ENCODE measurements at places on chromosomes 4 and X.

GRCh38 chr4:155419266-155419665, 42.5 kb upstream of the MAP9 start:
- no peak for DNase-seq

GRCh38 chr4:140904904-140905303, 148.7 kb upstream of the TBC1D9 start:
- DNase-seq = no peak

DNA sequence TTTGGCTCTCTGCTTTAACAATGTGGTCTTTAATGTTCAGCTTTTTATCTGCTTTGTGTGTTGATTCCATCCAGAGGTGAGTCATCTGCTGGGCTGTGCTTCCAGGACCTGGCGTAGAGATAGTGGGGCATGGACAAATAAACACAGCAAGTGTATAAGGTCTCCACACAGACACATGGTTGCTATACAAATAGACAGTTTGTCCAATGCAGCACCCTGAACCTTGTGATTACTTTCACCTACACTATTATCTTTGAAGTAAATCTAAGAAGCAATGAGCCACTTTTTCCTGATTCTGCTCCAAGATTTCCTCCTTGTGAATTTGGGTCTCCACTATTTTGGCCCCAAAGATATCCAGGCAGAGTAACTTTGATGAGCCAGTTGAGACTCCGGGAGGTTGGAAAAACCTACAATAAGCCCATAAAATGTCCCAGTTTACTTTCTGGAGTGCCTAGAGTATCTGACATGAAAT, 12.1 kb downstream of the PPARGC1A start:
- DNase-seq = no peak

- peak; percentile 18 for DNase-seq
These were observed 105.5 kb downstream of the MAML3 start for GRCh38 chr4:140048419-140048995.

GRCh38 chr4:149158817-149159216, 656.8 kb downstream of the IQCM start:
- no peak for DNase-seq

GRCh38 chr4:146343199-146343598, 128.9 kb downstream of the REELD1 start:
- DNase-seq = no peak

DNA sequence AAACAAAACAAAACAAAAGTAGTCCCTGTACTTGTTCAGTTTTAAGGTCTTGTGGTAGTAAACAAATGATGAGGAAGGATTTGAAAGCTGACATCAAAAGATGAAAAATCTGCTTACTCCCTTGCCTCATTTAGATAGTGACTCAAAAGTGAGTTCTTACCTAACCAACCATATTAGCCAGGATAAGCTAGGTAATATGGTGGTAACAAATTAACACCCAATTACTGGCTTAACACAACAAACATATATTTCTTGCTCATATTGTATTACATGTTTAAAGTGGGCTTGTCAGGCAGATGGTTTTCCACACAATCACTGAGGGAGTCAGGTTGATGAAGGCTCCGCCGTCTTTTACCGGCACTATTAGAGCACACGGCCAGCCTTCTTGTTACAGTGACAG, 189.7 kb downstream of the PPARGC1A start:
- DNase-seq = no peak

GRCh38 chrX:20019672-20020365, 29.0 kb upstream of the BCLAF3 start:
- no peak for DNase-seq

DNA sequence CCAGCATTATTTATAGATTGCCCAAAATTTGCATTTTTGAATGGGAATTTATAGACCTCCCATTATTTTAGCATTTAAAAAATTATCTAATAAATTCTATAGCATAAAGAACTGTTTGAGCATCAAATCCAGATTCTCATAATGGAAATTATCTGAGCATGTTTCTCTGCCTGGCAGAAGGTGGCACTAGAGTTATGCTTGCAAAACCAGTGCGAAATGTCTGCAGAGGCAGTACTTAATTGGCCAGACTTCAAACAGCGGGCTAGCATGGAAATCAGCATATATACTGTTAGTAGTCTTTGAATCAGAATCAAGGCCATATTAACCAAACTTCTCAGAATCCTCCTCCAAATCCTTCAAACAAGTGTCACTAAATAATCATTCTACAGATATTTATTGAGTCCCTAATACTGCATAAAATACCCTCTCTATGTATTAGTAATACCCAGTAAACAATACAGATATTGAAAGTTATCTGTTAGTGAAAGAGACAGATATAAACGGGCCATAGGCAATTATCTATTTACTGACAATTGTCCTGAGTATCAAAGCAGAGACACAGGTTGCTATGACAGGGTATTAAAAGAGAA, 78.7 kb upstream of the DCLK2 start:
- peak; percentile 8 for DNase-seq

DNA sequence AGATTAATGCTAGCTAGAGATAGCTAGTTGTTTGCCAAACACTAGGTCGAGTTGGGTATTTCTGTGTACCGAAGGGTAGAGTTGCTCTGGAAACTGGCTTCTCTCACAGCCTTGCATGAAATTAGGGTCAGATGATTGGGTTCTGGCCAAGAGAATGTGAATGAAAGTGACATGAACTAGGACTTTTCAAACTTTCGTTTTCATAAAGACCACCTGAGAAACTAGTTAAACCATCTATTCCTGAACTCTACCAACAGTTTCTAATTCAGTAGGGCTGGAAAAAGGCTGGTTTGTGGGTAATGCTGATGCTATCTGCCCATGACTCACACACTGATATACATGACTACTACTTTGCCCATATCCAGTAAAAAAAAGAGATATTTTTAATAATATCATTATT, 157.6 kb downstream of the GASK1B start:
- DNase-seq = no peak

DNA sequence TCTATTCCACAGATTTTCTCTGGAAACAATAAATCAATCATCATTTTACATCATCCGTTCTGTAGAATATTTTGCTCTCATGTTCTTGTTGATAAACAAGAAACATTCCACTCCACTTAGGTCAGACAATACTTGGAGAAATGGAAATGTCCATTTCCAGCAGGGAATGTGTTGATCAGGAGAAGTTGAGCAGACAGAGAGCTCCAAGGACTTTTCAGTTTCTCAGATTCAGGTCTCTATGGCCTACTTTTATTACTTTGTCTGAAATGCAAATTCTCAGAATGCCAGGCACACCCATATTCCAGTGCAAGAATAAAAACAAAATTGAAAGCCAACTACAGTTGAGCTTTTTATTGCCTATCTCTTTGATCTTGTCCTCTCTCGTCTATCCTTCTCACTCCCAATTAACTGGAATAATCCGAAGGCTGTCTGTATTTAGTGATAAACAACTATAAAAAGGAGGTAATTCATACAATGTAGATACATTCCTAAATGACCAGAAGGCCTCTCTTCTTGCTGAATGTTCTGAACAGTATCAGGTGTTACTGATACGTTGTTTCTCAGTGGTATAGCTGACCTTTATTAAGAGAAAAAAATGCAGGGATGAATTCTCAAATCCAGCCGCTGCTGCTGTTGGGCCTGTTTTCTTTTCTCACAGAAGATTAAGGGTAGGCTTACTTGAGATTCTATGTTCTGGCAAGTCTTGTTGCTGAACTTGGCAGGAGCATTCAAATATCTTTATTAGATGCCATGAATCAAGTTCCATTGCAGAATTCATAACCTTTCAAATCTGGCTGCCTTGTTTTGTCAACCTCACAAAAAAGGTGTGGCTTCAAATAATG, 72.1 kb downstream of the HPGD start:
- no peak for DNase-seq

DNA sequence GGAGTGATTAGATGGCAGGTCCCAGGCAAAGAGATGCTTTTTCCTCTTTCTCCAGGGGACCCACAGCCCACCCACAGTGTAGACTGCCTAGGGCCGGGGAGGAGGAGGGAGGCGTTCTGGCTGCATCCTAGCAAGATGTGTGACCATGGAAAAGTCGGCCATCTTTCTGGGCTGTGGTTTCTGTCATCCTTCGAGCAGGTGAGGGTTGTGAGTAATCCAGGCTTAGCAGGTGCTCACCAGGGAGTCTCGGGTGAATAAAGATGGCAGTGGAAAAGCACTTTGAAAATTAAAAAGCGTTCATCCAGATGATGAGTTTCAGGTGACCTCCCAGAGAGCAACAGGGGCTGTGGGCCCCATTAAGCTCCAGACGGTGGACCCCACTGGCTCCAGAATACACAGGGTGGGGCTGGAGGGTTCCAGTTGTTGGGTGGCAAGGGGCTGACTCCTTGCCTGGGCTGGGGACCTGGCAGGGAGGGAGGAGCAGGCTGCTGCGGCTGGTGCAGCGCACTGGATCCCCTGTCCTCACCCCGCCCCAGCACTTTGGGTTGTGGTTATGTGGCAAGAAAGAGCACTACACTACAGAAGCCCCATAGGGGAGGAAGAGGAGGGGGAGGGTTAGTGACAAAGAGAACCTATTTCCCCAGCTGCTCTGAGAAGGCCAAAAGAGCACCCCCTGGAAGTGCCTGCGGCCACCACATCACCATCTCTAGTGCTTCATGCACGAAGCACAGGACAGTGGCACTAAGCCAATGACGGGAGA, 23.7 kb downstream of the ELF4 start:
- DNase-seq = no peak

GRCh38 chrX:100745205-100745604, 13.3 kb upstream of the SYTL4 start:
- DNase-seq = no peak

DNA sequence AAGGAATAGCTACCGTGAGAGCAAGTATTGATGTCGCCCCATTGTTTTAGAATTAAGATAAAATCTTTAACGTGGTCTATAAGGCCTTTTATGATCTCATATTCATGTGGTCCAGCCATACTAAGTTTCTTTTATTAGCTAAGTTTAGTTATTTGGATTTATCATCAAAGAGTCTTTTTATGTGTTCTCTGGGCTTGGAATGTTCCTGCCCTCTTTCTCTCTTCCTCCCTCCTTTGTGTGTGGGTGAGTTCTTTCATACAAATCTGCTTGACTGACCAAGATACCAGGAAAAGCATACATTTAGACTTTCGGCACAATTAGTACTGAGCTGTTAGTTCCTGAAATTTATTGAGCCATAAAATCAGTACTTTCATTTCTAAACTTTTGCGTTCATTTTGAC, 11.3 kb downstream of the TDO2 start:
- DNase-seq = no peak

DNA sequence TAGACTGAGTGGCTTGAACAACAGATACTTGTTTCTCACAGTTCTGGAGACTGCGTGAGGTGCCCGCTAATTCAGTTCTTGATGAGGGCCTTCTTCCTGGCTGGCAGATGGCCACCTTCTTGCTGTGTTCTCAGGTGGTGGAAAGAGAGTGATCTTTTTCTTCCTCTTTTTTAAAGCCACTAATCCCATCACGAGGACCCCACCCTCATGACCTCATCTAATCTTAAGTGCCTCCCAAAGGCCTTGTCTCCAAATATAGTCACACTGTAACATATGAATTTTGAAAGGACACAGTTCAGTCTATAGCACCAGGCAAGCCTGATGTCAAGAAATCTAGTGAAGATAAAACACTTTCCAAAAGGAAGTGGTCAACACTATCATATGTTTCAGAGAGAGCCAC, 12.4 kb downstream of the VAMP7 start:
- no peak for DNase-seq

DNA sequence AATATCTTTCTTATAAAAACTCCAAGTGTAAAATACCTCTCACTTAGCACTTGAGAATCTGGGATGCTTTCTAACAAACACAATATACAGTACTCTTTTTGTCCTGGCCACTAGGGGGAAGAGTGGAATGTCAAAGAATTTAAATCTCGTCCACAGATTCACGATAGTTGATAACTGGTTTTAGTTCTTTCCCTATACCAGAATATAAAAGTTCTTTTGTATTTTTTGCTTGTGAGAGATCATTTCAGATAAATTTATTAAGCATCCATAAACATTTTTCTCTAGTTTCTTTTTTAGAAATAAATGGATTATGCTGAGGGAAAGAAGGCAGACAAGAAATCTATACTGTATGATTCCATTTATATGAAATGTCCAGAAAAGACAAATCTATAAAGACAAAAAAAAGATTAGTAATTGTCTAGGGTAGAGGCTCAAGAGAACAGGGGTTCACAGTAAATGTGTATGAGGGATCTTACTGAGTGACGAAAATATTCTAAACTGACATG, 50.4 kb downstream of the MGARP start:
- DNase-seq = peak; percentile 12

DNA sequence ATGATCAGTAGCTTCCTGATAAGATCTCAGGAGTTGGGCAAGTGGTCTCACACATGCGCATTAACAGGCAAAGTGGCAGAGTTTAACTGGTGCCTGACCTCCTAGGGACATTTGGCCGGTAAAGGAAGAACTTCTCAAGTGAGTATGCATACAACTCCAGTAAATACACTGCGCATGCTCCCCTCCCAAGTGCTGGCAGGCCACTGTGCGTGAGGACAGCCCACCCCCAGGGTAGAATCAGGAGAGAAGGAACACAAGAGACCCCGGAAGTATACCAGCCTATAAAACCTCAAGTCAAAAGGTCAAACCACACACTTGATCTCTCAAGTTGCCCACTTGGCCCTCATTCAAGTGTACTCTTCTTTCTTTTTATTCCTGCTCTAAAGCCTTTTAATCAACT, 225.5 kb upstream of the ANKRD50 start:
- DNase-seq = no peak

DNA sequence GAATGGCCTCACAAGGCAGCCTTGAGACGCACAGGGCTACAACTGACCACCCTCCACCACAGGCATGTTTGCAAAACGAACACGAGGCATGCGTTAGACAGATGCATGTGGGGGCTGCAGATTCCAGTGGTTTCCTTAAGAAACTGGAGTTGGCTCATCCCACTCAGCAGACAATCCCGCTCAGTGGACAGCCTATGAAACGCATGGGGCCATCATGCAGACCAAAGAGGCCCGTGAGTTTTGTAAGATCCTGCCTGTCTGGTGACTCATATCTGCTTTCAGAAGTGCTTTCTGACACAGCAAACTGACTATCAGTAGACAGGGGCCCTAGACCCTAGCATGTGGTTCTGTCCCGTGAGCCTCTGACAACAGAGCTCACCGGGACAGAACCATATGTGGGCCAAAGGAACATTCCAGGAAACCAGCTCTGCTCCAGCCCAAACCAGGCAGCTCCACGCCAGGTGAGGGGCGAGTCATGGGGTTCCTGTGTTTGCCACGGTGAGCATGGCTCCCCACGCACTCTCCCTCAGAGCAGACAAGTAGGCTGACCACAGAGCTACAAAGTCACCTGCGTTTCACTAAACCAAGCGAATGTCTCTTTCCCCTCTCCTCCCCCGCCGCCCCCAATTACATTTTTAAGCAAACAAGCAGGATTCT, 74.4 kb downstream of the MTMR1 start:
- DNase-seq = no peak

- DNase-seq = no peak
These were observed 38.3 kb downstream of the SPCS3 start for GRCh38 chr4:176358083-176358469.
